ENCODE measurements at places on chromosomes 1 and 21.

DNA sequence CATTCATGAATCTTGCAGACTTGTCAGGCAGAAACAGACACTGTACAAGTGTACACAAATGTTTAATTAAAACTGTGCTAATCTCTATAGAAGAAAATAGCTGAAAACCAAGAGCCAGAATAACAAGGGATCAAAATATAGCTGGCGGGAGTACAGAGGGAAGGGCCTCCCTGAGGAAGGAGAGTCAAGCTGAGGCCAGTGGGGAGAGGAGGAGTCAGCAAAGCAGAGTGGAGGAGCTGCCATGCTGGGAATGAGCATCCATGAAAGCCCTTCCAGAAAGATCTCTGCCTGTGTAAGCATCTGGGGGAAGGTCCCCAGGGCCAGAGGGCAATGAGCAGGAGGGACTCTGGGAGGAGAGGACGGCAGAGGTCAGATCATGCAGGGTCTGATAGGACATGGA lies 15.1 kb downstream of the SLAMF8 start:
- DNase-seq: no peak

GRCh38 chr1:109547463-109548320 lies 723 bp upstream of the GNAI3 start:
- DNase-seq: no peak

- DNase-seq: no peak
Measured at GRCh38 chr1:45973121-45973520, 159.3 kb downstream of the PIK3R3 start.

DNA sequence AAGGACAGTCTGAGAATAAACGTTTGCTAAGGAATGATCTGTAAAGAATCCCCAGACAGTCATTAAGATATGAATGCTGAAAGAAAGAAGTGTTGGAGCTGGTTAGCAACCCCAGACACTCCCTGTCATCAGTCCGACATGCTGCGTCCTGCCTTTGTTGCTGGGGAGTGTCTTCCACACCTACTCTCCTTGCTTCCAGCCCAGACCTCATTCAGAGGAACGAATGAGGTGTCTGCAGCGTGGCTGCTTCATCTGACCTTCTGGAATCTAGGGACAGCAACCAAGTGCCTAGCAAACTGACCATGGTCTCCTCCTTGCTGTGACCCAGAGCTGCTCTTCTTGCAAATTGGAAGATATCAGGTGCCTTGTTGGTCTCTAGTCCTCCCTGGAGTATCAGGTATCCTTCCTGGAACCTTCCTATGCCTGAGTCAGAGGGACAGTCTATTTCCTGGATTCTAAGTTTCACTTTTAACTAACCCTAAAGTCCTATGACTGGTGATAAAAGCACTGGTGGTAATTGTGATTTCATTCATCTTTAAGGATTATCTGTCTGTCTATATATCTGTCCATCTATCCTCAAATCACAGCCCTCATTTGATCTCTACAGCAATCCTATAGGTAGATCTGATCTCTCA lies 45.3 kb downstream of the NFASC start:
- DNase-seq: no peak

GRCh38 chr1:150764617-150765101 lies 919 bp downstream of the CTSS start:
- no peak for DNase-seq

DNA sequence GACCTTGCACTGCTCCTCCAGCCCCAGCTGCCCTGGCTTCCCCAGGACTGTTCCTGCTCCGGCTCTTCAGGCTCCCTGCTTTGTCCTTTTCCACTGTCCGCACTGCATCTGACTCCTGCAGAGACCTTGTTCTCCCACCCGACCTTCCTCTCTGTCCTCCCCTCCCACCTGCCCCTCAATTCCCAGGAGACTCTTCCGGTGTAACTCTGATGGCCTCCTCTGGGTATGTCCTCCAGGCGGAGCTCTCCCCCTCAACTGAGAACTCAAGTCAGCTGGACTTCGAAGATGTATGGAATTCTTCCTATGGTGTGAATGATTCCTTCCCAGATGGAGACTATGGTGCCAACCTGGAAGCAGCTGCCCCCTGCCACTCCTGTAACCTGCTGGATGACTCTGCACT lies 550 bp downstream of the ACKR1 start:
- DNase-seq: no peak

GRCh38 chr1:172135076-172135672 lies 285.3 kb upstream of the C1orf105 start:
- no peak for DNase-seq

DNA sequence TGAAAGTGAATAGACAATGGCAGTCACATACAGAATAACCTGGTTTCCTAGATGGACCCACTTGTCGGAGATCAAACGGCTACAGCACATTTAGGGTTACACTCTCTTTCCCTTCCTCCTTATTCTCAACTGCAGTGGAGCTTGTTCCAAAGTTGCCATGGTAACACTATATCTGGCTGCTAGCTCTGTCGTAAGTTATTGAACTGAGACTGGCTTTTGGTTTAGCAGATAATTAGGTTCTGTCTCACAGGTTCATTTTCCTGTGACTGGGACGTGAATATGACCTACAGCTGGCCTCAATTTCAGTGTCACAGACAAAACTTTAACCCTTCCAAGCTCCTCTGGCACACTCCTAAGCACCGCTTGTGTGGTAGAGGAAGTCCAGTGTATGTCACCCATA lies 875.8 kb downstream of the USP25 start:
- DNase-seq: no peak

- no peak for DNase-seq
Measured at GRCh38 chr1:194369622-194370021, 1183.2 kb upstream of the B3GALT2 start.

DNA sequence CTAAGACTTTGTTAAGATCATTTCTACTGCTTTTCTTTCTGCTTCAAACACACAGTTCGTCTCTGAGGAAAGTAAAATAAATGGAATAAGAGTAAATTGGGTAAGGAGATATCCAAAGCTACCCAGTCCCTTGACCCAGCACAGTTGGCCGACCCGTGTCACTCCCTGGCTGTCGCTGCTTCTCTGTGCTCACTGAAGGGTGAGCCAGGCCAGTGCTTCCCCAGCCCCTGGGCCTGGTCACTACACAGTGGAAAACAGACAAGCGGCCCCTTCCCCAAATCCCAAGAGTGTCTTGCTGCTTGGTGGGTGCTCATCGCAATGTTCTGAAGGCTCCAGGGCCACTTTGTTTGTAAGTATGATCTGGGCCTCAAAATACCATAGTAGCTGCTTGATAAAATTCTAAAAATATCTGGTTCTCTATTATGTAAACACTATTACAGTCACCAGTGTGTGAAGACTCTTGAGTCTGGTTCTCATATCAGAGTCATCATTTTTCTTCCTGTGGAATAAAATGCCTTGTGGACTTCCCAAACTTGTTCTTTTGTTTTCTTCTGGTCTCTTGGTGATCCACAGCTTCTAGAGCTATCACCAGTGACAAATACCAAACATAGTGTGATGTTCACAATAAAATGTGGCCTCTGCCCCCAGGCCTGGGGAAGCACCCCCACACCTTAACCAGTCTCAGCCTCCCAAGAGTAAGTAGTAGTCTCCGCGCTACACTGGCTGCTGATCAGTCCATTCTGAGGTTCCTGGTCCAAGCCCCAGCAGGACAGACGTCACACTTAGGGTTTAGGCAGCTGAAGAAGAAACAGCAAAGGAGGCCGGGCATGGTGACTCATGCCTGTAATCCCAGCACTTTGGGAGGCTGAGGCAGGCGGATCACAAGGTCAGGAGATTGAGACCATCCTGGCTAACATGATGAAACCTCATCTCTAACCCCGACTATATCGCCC lies 106.2 kb downstream of the DHRS3 start:
- DNase-seq: no peak

DNA sequence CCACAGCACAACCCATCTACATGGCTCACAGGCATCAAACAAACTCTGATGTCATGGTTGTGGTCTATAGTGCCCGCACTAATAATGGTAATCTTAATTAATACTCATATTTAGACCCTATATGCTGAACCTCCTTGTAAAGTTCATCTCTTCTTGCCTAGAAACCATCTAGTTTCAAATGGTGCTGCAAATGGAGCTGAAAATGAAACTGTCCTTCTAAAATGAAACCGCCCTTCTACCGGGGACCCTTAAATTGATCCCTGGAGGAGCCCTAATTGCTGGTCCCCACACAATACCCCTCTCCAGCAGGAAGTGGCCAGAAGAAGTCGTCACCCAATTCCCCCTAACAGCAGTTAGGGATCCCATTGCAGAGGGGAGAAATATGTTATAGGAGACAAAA lies 612.6 kb downstream of the MRPL39 start:
- DNase-seq: no peak

DNA sequence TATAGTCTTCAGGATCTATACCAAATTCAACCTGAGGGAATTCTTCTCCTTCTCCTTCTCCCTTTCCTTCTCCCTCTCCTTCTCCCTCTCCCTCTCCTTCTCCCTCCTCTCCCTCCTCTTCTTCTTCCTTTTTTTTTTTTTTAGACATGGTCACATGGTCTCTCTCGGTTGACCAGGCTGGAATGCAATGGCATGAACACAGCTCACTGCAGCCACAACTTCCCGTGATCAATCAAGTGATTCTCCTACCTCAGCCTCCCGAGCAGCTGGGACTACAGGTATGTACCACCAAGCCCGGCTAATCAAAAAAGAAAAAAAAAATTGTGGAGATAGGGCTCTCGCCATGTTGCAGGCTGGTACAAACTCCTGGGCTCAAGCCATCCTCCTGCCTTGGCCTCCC lies 51.5 kb downstream of the DNAI4 start:
- DNase-seq: no peak

GRCh38 chr1:8111560-8111959 lies 85.5 kb upstream of the ERRFI1 start:
- no peak for DNase-seq

DNA sequence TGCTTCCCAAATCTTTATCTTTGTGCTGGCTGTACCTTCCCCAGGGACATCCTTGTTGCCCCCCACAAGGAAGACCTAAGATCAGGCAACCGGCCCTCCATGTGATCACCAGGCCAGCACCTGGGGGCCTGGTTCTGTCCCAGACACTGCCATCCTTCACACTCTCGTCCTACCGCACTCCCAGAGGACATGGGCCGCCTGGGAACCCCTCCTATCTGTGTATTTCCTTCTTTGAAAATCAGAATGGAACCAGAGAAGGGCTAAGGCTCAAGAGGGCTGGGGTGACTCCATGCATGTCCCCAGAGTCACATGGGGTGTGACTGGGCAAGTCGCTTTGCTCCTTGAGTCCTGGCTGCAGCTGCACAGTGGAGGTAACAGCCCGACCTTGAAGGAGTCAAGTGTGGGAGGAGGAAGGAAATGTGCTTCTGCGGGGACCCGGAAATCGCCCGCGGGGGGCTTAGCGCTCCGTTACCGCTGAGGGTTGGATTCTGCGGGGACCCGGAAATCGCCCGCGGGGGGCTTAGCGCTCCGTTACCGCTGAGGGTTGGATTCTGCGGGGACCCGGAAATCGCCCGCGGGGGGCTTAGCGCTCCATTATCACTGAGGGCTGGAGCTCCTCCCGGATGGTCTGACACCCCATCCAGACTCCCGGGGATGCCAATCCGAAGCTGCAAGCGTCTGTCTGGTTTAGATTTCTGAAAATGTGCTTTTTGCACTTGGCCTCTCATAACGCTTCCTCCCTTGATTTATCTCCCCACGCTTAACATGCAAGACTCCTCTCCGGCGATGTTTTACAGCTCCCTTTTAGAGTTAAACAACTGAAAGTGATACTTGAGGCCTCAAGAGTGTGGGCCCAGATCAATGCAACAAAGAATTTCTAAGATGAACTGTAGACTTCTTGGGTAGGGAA lies 278.9 kb downstream of the NPHP4 start:
- DNase-seq: no peak

DNA sequence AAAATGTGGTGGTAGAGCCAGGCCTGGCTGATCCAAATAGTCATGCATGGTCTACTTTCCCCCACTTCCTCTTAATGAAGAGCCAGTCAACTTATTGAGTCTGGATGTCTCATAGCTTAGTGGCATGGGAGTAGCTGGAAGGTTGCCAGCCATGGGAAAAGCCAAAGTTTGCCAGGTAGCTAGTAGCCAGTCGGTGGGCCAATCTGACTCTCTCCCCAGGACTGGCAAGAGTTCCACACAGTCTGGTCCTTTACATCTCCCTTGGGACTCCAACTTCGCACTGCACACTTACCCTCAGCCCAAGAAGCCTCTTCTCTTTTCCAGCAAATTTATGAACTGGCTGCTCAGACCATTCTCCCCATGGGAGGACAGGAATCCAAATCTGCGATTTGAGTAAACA lies 8.3 kb downstream of the WARS2 start:
- no peak for DNase-seq

DNA sequence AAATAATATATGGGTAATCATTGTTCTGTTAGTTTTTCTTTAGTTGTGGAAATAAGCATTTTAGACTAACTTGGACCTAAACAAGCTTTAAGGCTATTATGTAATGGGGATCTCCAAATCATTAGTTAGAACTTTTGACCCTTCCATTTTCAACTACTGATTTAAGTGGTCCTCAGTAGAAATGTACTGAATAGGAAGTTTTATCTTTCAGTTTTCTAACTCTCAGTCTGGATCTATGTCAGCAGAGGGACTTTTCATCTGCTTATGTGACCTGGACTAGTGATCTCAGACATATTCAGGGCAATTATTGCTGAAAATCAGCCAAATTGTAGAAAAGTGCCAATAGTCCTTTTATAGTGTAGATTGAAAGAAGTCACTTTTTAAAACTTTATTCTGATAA lies 56.0 kb downstream of the SASS6 start:
- no peak for DNase-seq

- no peak for DNase-seq
Measured at GRCh38 chr1:173717238-173717637, 2.5 kb downstream of the KLHL20 start.

DNA sequence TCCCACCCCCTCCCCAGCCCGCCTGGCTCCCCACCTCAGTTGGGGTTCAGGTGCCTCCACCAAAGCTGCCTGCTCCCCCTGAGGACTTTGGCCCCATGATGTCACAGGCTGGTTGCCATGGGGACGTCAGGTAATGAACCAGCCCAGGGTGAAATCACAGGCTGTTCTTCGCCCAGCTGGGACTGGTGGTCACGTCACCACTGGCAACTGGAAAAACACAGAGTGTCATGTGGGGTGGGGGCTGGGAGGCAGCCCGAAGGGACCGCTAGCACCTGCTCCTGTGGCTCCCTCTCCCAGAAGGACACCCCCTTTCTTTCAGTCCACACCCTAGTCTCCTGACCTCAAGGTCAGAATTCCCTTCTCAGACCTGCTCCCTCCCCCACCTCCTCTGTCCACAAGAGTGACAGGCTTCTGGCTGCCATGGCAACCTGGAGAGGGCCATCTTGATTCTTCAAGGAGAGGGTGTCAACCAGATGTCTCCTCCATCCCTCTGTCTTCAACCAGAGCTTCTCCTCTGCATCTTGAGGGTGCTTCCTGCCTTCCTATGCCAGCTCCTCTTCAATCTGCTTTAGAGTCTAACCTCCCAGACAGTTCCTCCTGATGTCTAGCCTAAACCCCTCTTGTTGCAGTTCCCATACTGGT lies 6.2 kb downstream of the FAM131C start:
- DNase-seq: no peak

GRCh38 chr1:110888049-110888448 lies 15.1 kb downstream of the CD53 start:
- no peak for DNase-seq
